GM12864 (cell line): ENCODE measurements at places on chromosomes 4 and X.

DNA sequence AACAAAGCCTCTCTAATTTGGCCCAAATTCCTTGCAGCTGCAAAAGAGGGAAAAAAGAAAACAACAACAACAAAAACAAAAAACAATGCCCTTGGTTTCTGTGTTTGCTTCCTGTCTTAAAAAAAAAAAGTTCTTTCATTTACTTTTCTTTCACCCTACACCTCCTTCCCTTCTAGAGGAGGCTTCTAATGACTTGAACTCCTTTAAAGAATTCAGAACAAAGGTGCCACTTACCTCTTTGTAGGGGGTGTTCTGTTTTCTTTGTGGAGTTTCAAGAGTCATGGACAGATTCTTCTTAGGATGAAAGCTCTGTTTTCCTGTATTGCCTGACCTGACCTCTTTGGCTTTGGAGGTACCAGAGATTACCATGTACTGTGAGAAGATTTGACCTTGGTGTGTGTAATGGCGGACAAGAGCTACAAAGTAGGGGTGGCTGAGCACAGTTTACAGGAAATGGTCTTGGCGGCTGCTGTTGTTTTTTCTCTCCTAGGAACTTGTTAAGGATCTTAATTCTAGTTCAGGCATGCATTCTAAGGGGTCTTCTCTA lies 72.4 kb upstream of the S100G start:
- DNase-seq = no peak

GRCh38 chrX:138014577-138014976 lies 448.6 kb downstream of the ZIC3 start:
- DNase-seq = no peak

DNA sequence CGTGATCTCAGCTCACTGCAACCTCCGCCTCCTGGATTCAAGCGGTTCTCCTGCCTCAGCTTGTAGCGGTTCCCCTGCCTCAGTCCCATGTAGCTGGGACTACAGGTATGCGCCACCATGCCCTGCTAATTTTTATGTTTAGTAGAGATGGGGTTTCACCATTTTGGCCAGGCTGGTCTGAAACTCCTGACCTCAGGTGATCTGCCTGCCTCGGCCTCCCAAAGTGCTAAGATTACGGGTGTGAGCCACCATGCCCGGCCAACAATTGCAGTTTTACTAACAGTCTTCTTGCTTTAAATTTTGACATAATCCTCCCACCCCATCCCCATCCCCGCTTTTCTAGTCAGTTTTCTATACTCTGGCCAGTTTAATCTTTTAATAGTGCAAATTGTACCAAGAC lies 112.0 kb downstream of the CFAP299 start:
- DNase-seq = no peak

DNA sequence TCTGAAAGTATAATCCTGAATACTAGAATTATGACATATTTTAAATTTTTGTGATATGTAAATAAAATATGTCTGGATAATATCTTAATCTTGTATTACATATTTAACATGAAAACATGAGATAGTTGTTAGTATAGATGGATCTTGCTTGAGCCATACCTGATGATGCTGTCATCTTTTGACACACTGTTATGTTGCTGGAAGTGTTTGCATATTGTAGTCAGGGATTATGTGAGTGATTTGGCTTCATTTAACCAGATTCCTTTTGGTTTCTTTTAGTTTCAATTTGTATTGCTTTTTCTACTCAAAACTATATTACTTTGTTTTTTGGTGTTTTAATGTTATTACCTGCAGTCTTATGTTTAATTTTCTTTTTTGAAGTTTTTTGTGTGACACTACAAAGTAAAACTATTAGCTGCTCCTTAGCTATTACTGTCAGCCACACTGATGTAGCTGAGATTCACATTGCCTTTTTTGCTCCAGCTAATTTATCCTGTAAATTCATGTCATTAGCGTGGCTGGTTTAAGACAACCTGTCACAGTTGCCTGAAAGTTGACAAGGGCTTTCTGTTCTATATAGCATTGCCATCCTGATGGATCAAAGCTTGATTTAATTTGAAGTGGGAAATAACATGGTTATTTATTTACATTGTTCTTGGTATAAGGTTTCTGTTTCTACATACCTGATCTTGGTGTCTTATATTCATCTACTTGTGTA lies 33.7 kb downstream of the METAP1 start:
- no peak for DNase-seq

GRCh38 chrX:10685923-10686595 lies 65.7 kb upstream of the MID1 start:
- no peak for DNase-seq

DNA sequence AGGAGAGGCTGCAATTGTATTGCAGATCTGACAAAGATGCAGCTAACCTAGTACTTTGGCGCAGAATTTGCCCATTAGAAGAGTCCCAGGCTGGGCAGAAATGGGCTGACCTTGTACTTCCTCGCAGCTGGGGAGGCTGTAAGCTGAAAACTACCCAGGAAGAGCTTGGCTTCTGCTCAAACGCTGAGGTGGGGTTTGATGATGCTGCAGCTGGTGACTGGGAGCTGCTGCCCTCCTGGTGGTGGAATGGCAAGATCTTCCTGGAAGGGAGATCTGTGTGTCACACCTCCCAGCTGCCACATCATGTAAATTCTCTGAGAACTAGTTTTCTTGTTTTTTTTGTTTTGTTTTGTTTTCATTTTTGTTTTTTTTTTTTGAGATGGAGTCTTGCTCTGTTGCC lies 17.4 kb downstream of the CCNG2 start:
- no peak for DNase-seq

DNA sequence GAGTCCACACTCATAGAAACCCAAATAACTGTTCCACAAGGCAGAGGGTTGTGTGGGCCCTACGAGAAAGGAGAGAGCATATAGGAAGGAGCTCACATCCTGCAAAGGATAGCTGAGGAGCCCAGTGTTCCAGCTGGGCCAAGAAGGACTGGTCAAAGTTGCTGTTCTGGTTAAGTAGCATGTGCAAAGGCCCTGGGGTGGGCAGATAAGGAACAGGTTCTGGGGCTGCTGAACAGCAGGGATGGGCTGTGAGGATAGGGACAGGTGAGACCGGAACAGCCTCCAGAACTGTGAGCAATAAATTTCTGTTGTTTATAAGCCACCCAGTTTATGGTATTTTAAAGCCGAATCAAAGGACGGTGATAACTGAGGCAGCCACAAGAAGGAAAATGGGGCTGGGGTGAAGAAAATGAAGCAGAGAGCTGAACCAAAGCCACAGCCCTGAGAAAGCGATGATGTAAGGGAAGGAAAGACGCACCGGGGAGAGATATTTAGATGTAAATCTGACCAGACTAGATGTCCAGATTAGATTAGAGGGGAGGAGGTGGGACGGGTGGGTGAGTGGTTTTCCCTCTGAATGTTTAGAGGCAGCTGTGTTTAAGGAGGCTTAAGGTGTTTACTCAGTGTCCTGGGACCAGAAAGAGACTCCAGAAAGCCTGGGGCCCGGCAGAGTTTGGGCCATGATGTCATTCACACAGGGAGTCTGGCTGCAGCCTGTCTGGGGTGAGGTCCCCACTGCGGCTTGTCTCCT lies 180.8 kb upstream of the BCOR start:
- no peak for DNase-seq

GRCh38 chrX:148146121-148146520 lies 165.0 kb downstream of the FMR1NB start:
- DNase-seq = no peak

- no peak for DNase-seq
These were observed 456.9 kb downstream of the CCSER1 start for GRCh38 chr4:90584051-90584450.

DNA sequence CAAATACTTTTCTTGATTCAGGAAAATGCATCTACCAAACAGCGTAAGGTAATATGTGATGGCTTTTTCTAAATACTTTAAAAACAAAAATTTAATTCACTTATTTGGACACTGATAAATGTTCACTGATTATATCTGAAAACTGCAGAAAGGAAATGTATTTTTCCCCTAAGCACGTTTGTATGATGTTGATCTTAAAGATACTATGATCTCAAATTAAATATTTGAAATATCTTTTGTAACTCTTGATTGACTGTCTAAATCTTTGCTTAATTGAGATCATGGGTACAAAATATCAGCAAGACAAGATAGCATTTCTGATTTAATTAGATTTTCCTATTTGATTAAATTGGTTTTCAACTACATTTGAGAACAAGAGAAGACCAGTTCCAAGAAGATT lies 281.0 kb upstream of the UGT8 start:
- DNase-seq = no peak

- no peak for DNase-seq
These were observed 81.9 kb downstream of the RBM47 start for GRCh38 chr4:40547789-40548132.

DNA sequence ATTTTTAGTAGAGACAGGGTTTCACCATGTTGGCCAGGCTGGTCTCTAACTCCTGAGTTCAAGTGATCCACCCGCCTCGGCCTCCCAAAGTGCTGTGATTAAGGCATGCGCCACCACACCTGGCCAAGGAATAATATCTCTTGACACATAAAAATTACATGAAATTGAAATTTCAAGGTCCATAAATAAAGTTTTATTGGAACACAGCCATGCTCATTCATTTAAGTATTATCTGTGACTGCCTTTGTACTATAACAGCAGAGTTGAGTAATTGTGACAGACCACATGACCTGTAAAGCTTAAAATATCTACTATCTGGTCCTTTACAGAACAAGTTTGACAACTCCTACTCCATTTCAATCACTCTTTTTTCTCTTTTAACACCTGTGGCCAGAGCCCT lies 17.8 kb upstream of the EGFL6 start:
- no peak for DNase-seq

- DNase-seq = no peak
These were observed 26.9 kb upstream of the PPP2R3B start for GRCh38 chrX:413322-414201.

GRCh38 chr4:3466691-3467600 lies 3.8 kb downstream of the DOK7 start:
- DNase-seq = no peak

DNA sequence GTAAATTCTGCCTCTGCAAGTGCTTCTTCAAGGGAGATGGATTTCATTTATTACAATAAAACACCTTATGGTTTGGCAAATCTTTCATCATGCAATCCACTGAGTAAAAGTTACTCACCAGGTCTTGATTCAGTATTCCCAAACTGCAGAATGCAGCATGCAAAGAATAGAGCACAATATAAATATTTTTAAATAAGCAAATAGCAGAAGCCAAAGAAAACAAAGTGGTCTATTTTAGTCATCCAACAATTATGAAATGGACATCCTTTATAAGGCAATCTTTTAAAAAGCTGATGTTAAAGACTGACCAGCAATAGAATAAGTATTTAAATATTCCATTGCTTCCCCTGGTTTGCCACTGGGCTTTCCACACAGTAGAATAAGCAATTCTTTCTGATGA lies 59.5 kb downstream of the SLC39A8 start:
- no peak for DNase-seq

GRCh38 chr4:22487328-22487727 lies 28.5 kb downstream of the ADGRA3 start:
- DNase-seq = no peak

GRCh38 chrX:39311646-39312045 lies 510.4 kb downstream of the MID1IP1 start:
- DNase-seq = no peak

GRCh38 chr4:41022116-41022515 lies 192.2 kb downstream of the APBB2 start:
- DNase-seq = no peak

DNA sequence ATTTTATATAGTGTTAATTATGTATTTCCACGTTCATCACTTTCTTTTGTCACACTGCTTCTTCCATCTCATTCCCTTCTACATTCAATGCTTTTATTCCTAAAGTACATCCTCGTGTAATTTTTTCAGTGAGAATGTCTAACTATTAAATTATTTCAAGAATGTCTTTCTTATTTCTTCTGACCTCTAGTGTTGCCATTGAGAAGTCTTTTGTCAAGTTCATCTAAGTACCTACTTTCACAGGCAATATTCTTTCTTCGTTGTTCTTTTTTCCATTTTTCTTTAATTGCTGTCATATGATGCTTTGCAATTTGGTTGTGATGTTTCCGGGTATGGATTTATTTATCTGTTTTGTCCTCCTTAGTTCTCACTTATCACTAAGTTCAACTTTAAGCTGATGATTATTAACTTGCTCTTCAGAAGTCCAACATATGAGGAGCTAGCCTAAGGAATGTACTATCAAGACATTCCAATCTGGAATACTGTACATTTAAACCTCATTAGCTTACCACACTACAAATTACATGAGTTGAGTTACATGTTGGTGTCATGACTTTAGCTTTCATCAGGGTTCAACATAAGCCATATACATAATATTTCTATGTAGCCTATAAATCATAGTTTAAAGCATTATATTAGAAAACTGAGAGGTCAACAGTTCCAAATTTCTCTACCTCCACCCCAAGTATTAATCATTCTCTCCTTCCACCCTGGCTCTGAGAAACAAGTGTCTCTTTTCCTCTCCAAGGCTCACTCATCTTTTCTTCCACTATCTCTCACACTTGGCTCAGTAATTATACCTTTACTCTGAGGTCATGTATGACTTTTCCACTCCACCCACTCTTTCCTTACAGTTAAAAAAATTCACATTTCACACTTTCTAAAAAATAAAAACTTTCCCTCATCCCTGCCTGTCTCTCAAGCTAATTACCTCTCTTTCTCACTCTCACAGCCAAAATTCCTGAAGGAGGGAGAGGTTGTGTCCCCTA lies 81.5 kb downstream of the COX18 start:
- no peak for DNase-seq

DNA sequence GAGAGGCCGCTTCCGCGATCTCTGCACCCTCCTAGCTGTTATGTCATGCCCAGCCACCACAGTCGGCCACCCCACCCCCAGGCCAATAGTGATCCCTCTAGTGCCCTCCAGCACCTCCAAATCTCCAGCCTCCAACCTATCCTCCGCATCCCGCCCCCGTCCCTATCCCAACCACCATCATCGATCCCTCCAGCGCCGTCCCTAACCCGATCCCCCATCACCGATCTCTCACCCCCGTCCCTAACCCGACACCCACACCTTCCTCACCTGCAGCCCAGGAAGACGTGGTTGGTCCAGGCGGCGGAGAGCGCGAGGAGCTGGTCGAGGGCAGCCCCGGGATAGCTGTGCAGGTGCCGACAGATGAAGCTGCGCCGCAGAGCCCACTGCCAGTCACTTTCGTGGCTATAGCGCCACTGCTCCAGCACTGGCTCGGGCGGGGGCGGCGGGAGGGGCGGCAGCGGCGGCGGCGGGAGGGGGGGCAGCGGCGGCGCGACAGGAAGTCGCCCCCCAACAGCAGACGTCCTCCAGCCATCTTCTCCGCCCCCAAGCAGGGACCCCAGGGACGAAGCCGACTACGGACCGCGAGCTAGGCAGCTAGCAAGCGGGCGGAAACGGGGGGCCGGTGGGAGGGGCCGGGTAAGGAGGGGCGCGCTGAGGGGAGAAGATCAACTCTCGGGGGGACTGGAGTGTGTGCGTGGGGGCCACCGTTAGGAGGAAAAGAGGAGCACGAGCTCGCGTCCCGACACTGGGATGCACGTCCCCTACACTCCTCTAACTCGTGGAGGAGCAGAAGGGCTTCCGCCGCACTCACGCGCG lies 552 bp downstream of the NKRF start:
- no peak for DNase-seq

- no peak for DNase-seq
These were observed 138.9 kb downstream of the DCAF12L2 start for GRCh38 chrX:126027229-126027628.
